ENCODE measurements at places on chromosomes 6 and 20.

DNA sequence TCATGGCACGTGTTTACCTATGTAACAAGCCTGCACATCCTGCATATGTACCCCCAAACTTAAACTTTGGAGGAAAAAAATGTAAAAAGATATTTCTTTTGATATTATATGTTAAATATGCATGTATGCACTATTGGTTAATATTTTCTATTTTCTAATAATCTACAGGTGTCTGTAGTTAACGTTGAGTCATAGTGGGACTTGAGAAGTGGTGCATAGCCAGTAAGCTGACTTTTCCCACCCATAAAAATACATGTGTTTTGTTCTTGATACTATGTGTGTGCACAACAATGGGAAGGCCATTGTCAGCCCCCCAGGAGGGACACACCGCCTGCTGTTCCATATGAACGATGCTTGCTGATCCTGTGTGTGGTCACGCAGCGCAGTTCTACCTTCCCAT lies 49.1 kb downstream of the FAM120B start:
- no peak for DNase-seq

DNA sequence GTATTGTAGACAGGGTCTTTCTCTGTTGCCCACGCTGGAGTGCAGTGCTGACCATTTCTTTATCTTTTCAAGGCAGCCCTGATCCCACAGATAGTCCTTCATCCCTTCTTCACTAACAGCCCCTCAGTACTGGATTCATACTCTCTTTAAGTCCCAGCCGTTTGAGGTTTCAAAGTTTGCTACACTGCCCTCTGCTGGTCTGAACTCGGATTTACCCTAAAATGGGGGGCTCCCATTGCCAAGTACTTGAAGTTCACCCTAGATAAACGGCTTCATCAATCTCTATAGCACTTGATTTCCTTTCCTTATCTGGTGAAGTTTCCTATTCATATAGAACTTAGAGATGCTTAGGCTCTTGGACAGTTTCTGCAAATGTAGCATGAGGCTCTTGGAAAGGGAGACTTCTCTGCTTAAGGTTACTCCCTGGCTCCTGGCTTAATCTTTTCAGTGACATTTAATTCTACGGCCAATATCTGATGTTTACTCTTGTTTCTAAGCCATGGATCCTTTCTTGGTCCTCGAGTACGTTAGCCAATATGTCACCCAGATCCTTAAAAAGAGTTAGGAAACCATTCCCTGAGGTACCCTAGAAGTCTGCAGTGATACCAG lies 21.4 kb upstream of the PREP start:
- DNase-seq, result peak; percentile 58

DNA sequence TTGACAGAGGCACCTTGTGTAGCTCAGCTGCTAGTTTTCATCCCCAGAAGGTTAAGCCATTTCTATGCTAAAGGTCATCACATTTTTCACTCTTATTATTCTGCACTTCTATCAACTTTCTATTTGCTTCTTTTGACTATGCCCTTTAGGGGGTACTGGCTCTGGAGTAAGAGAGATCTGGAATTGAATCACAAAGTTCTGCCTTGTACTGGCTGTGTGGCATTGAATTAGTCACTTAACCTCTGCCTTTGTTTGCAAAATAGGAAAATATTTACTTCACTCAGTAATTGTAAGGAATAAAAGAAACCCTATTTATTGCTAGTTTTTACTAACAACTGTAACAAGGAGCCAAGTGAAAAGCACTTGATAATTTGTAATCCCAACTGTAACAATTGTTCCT lies 56.8 kb upstream of the MTRF1L start:
- no peak for DNase-seq

DNA sequence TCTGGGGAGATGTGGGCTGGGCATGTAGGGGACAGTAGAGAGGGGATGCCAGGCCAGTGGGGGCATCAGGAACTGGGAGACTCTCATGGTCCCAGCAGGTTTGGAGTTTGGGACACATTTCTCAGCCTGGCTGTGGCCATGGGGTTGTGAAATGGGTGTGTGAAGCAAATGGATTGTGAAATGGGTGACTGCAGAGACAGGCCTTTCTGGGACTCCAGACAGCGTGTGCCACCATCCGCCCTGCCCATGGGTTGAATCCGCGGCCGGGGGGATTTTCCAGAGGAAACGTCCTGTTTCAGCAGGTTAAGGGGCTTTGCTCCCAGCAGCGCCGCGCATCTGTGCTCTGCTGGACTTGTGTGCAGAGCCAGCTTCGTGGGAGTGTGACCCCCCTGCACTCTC lies 3.7 kb upstream of the PMEPA1 start:
- DNase-seq, result no peak

- DNase-seq, result no peak
Observed at GRCh38 chr6:29552512-29553051, 7.0 kb downstream of the UBD start.

- no peak for DNase-seq
Observed at GRCh38 chr6:11298651-11299420, 66.4 kb upstream of the NEDD9 start.

- DNase-seq, result no peak
Observed at GRCh38 chr6:127436578-127437110, 22.5 kb downstream of the KIAA0408 start.

DNA sequence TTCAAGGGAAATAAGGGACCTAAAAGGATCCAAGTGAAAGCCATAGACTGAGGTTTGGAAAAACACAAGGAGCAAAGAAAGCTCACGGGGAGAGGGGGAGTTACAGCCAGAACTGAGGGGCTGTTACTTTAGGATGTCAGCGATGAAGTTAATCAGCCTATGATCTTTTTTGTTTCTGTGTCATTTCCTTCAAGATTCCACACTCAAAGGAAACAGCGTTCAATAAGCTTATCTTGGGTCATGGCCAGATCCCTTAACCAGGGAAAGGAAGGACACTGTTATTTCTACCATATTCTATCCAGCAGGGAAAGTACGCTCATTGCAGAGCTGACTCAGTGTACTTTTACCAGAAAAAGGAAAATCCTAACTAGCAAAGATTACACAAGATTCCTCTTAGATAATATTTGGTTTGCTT lies 132.8 kb downstream of the PFDN4 start:
- no peak for DNase-seq

- peak; percentile 65 for DNase-seq
Observed at GRCh38 chr6:144149894-144150709, at the start of gene STX11. STX11 (plus strand) TSS chr6:144150517; CDS start chr6:144186628, 36,111 bp downstream.

DNA sequence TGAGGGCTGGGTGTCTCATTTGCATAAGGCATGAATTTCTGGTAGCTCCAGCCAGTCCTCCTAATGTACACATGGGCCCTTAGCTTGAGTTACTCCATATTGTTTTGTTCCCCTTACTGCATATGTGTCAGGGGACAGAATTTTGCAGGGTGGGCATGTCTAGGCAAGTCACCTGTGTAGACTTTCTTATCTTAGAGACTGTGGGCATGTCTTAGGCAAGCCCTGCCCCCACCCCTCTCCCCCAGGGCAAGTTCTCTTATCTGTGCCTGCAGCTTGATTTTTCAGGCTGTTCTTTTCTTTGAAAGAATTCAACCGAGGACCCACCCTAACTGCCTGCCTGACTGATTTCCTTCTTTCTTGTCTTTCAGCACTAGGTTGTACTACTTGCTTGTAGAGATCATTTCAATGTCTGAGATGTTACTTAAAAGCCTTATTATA lies 32.1 kb downstream of the NHLRC1 start:
- DNase-seq, result no peak

- DNase-seq, result no peak
Observed at GRCh38 chr6:125203395-125203794, 49.8 kb downstream of the TPD52L1 start.

DNA sequence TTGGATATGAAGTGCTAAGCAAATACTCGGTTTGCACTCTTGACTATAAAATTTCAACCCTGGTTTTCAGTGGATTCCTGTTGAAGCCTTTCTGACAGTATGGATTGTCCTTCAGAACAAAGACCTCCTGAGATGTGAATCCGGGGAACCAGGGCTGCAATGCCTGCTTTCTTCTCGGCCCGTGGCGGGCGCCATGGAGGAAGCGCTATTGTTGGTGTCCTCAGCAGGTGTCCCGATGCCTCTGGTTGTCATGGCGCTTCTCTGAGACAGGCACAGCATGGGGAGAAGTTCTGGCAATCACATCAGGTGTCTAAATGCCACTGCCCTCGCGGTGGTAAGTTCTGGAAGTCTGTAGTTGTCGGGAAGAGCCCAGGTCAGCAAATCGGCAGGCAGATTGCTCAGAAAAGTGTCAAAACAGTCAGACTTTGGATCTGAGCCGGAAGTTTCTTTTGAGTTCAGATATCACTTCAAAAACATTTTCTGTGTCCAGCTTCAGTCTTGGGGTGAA lies 188.5 kb downstream of the CDH4 start:
- DNase-seq, result no peak

GRCh38 chr6:99490608-99491007 lies 24.6 kb downstream of the USP45 start:
- no peak for DNase-seq

GRCh38 chr6:140237251-140237650 lies 862.8 kb upstream of the CITED2 start:
- DNase-seq, result no peak

GRCh38 chr6:163565140-163565539 lies 150.6 kb downstream of the QKI start:
- peak; percentile 91 for DNase-seq

GRCh38 chr20:4896971-4897497 lies 104.3 kb downstream of the SLC23A2 start:
- DNase-seq, result peak; percentile 16

DNA sequence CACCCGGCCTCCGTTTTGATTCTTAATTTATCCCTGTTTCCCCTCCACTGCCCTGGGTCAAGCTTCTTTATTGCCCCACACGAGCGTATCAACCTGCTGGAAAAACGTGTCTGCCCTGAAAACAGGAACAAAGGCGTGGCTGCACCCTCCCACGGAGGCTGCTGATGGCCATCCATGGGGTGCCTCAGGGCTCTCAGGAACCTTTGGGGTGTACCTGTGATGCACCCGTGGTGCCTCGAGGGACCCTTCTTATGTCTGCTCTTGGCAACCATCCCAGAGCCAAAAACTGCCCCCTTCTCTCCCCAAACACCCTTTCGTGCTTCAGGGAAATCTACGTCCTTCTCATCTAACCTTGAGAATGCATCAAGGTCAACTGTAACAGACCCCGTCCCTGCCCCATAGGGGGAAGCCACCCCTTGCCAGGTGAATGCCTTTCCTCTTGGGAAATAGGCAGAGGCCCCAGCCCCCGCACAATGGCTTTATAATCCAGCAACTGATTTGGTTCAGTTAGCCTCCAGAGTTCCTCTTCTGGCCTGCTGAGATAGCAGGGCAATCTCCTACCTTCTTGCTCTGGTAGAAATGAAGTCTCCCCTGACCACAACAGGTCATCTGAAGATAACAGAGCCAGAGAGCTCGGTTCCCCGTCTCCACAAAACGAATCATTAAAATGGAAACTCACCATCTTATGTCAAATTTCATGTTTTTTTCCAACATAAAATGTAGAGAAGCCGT lies 29.4 kb downstream of the PSMG4 start:
- no peak for DNase-seq

- peak; percentile 45 for DNase-seq
Observed at GRCh38 chr20:57622579-57623381, 2.6 kb upstream of the ZBP1 start.

DNA sequence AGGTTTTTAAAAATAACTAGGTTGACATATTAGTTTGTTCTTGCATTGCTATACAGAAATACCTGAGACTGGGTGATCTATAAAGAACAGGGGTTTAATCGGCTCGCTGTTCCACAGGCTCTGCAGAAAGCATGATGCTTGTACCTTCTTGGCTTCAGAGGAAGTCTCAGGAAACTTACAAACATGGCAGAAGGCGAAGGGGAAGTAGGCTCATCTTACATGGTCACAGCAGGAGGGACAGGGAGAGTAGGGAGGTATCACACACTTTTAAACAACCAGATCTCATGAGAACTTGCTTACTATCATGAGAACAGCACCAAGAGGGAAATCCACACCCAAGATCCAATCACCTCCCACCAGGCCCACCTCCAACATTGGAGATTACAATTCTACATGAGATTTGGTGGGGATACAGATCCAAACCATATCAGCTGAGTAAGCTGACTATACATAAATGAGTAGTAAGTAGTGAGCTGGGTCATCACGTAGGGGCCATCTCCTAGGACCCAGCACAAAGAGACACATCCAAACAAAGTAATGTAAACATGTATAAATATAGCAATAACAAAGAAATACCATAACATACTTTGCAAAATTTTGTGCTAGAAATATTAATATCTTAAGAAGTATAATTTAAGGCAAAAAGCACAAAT lies 31.4 kb upstream of the SIRPG start:
- no peak for DNase-seq

GRCh38 chr6:150349546-150349945 lies 19.3 kb upstream of the IYD start:
- no peak for DNase-seq

DNA sequence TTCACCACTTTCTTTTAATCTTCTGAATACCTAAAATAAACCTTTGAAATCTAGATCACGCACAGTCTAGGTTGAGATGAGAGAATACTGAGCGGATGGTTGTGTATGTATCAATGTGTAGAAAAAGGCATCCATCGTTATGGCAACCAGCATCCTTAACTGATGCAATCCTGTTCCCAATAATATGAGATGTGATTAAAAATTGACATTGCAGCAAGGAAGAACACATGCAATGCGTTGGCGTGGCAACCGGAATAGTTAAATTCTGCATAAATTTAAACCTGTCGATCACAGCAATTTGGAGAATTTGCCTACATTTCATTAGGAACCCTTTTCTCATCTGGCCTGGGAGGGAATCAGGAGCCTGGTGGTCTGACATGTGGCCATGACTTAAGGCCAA lies 1.3 kb upstream of the L3MBTL1 start:
- no peak for DNase-seq

- no peak for DNase-seq
Observed at GRCh38 chr20:23129891-23130621, 43.9 kb upstream of the CD93 start.

- no peak for DNase-seq
Observed at GRCh38 chr20:41617059-41617901, 897 bp downstream of the CHD6 start.
